Fibroblast of upper back skin (primary cell): ENCODE measurements at places on chromosomes 1 and 21.
A peak's percentile ranks its signal among the peaks of the same experiment; 100 is the strongest.

- DNase-seq, result no peak
These were observed 84.3 kb downstream of the ELAVL4 start for GRCh38 chr1:50193002-50193401.

GRCh38 chr1:200121421-200121820 is 93.9 kb downstream of the NR5A2 start:
- DNase-seq, result peak; percentile 25

DNA sequence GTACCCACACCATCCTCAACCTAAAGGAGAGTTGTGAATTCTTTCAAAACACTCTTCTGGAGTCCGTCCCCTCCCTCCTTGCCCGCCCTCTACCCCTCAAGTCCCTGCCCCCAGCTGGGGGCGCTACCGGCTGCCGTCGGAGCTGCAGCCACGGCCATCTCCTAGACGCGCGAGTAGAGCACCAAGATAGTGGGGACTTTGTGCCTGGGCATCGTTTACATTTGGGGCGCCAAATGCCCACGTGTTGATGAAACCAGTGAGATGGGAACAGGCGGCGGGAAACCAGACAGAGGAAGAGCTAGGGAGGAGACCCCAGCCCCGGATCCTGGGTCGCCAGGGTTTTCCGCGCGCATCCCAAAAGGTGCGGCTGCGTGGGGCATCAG is 638 bp upstream of the OLIG2 start:
- DNase-seq, result no peak

DNA sequence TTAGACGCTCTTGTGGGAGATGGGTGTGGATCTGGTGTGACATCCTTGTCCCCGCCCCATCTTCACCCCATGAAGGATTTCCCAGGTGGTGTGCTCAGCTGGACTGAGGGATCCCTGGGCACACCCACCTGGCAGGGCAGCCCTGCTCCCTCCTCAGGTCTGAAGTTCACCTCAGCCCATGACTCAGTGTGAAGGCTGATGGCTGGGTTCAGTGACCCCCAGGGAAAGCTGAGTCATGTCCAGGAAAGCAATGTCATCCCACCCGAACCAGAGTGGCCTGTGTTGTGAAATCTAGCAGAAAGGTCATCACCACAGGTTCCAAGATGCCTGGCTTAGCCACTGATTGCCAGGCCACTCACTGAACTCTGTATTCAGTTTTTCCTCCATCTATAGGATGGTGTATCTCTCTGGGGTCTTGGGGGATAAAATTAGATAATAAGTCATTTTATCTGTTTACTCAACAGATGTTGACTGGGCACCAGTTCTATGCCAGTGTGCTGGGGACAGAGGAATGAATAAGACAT is 97.7 kb upstream of the JUN start:
- peak; percentile 46 for DNase-seq

GRCh38 chr1:35773711-35774110 is 3.9 kb upstream of the CLSPN start:
- DNase-seq, result no peak

DNA sequence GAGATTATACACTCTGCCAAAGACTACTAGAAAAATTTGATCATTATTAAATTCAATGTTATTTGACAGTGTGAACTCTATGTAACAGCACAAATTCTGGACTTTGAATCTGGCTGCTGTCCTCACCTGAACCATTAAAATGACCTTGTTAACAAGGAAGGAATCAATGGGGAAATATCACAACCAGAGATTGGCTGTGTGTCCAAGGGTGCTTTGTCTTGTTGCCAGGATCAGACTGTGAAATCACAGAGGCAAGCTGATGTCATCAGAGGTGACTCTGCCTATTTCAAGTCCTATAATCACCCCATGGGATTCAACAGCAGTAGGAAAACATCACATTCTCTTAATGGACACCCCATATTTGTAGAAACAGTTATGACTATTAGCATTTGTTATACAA is 46.8 kb downstream of the ADAMTS5 start:
- DNase-seq, result no peak

- DNase-seq, result peak; percentile 63
These were observed 6.5 kb downstream of the CAPN2 start for GRCh38 chr1:223718850-223719249.

GRCh38 chr1:23557471-23558124 is 1.7 kb downstream of the ID3 start:
- no peak for DNase-seq

DNA sequence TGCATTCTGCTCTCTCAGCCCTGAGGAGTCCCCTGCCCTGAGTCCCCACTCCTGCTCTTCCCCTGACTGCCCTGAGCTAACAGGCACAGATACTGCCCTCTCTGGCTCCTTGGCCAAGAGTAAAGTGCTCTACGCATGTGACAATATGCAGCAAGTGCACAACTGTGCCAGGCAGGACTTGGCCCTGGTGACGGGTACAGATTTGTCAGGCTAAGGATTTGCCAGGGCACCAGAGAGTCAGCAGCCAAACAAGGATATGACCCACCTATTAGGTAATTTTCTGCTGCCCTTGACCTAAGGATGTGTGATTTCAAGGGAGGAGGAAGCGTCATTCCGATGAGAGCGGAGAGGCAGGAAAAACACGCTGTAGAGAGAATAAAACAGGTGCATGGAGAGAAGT is 339.0 kb downstream of the PTPRU start:
- DNase-seq, result no peak

GRCh38 chr1:33425900-33426299 is 5.0 kb downstream of the PHC2 start:
- DNase-seq, result no peak

DNA sequence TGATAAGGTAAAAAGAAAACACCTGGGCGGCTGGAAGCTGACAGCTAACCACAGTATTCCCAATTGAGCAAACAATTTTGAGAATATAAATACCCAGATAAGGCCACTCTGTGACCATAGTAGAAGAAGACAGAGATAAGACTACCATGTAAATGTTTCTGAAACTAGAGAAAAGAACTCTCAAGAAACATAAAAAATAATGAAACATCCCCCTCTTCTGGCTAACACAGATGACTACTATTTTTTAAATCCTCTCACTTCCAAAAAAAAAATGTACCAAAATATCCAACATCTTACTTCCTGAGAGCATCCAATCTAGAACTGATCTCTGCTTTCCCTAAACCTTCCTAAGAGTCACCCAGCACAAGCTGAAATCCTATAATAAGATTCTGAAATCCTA is 125.9 kb downstream of the HFM1 start:
- peak; percentile 18 for DNase-seq

DNA sequence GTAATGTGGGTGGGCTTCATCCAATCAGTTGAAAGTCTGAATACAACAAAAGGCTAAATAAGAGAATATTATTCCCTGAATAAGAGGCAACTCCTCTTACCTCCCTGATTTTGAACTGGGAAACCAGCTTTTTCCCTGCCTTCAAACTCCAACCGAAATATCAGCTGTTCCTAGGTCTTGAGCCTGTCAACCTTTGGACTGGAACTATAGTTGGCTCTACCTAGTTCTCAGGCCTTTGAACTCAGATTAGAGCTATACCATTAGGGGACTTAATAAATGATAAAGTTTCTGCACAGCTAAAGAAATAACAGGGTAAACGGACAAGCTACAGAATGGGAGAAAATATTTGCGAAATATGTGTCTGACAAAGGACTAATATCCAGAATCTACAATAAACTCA is 43.8 kb upstream of the BEND5 start:
- DNase-seq, result no peak

DNA sequence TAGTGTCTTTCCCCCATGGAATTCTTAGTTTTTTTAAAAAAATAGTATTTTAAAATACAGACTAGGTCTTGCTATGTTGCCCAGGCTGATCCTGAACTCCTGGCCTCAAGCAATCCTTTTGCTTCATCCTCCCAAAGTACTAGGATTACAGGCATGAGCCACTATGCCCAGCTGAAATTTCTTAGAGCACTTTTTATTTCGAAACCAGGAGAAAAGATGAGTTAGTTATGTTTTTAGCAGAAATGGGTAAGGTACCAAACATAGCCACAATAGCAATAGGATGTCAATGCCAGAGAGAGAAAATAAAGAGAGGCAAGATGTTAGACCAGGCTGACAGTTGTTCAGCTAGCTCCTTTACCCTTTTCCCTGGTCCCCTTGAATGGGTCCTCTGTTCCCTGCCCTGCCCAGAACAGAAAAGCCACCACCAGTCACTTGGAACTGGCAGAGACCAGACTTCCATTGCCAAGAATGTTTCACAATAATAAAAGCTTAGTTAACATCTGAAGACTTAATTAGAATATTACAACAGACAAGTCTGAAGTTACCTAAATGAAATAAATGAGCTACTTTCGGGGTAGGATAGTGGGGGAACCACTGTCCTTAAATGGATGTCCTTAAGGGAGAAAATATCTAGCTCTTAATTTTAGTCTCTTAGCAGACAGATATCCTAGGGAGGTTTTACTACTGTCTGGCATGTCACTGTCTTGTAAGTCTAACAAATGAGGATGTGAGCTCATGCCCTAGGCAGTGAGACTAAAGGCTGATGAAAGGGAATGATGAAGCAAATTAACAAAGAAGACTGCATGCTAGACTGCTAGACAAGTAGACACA is 54.3 kb downstream of the ABL2 start:
- DNase-seq, result peak; percentile 74

GRCh38 chr1:47393141-47393540 is 22.9 kb upstream of the FOXE3 start:
- no peak for DNase-seq

DNA sequence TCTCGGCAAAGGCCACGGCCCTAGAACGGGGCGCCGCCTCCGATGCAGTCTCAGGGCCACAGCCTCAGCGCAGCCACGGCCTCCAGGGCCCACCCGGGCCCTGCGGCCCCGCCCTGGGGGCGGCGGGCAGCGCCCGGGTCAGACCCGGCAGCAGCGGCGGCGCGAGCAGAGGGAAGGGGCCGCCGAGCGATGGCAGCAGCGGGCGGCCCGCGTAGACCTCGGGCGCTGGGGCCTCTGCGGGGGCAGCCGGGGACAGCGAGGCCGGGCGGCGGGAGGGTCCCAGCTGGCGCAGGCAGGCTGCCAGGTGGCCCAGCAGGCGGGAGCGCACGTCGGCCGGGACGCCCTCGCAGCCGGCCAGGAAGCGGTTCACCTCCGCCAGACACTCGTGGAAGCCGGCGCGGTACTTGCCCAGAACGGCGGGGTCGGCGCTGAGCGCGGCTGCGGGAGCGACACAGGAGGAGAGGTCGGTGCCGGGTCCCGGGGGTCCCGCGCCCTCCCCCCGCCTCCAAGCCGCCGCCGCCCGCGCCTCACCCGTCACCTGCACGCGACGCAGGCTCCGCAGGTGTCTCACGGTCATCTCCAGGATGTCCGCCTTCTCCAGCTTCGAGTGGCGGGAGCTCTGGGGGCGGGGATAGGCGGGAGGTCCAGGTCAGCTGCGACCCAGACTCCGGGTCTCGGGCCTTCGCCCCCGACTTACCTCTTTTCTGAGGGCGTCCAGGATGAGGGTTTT is 737 bp downstream of the HES4 start:
- DNase-seq, result no peak

DNA sequence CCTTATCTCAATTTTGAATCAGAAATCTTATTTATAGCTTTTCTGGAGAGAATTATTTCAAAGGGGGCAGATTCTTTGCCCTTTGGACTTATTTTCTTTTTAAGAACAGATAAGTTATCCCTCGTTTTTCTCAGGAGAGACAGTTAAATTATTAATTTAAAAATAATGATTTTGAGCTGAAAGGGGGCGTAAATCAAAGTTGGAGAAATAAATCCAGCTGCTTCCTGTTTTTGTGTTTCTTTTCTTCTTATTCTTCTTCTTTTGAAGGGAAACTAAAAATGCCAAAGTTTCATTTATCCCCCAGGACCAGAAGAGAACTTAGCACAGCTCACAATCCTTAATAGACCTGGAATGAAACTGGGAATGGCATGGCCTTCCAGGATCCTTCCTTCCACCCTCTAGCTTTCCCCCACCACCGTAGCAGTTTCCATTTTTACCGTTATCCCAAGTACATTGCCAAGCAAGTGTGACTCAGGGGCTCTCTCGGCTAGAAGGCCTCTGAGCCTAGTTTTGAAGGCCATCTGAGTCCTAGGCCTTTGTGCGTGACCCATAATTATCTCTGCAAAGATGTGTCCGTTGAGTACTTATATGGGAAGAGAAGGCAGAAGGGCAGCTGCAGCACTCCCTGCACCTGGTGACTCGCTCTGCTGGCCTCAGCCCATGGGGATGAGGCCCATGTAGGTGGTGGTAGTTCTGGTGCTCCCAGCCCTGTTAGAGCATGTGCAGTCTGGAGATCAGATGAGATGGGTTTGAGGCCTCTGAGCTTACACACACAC is 181.7 kb downstream of the ROR1 start:
- DNase-seq, result no peak

DNA sequence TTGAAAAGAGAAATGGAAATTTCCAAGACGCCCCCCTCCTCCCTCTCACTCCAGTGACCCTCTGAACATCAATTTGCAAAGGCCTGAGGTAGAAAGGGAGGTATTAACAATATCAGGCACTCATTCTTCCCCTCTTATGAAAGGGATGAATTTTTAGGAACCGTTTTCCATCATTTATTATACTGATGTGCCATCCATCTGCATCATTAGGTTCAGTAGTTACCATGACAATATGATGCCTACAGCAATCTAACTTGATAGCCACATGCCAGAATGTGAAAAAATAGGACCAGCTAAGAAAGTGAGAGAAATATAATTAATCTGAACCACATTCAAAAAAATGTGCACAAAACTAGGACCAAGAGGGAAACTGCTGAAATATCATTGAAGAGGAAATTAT is 40.9 kb downstream of the SEC16B start:
- no peak for DNase-seq

- DNase-seq, result no peak
These were observed 34.4 kb downstream of the MAP3K21 start for GRCh38 chr1:233361876-233362275.

DNA sequence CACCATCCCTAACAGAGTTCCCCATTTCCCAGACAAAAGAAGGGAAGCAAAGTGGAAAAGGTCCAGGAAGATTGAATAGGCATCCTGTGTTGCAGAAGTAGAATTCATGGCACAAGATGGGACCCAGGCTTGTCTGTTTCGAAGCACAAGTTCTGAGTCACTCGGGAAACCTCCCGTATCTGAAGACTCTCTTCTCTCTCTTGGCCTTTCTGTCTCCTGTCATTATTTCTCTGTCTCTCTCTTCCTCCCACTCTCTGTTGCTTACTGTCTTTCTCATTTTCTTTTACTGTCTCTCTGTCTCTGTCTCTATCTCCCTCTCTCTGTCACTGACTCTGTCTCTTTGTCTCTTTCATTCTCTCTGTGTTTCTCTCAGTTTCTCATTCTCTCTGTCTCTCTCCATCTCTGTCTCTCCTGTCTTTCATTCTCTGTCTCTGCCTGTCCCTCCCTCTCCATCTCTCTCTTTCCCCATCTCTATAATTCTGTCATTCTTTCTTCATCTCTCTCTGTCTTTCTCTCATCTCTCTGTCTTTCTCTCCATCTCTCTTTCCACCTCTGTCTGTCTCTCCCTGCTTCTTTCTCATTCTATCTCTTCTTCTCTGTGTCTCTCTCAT is 23.7 kb downstream of the RNF187 start:
- DNase-seq, result no peak
